Airway epithelial cell (primary cell): ENCODE measurements at places on chromosomes 3 and 15. TPM values are rescaled to one million over a fixed set of nuclear protein-coding genes. Genes with fewer than 3 reads are reported as not detected.

GABRR3 gene
- total RNA-seq: not detected in 2 replicates

SLC28A1 gene
- total RNA-seq: not detected in 2 replicates

GOLGA6A gene
- not detected in 2 replicates for total RNA-seq

AHSG gene
- total RNA-seq: 0.28 TPM in 1 of 2 replicates, not detected in the other

IFRD2 gene
- 135 and 138 TPM in 2 replicates for total RNA-seq

PTH1R gene
- not detected in 2 replicates for total RNA-seq

CPNE9 gene
- total RNA-seq: not detected in 2 replicates

P3H2 gene
- 5.3 and 5.4 TPM in 2 replicates for total RNA-seq

SH3GL3 gene
- 0.60 and 1.7 TPM in 2 replicates for total RNA-seq

FSD2 gene
- not detected in 2 replicates for total RNA-seq

PRKAR2A gene
- total RNA-seq: 35.0 and 41.8 TPM in 2 replicates

CYP1A1 gene
- 8.0 and 10.3 TPM in 2 replicates for total RNA-seq
